HFFc6 (cell line): ENCODE measurements at places on chromosomes 1 and 21. TPM values are rescaled to one million over a fixed set of nuclear protein-coding genes. Genes with fewer than 3 reads are reported as not detected.
A peak's percentile ranks its signal among the peaks of the same experiment; 100 is the strongest.

NLRP3 gene
- 0.33 to 4.3 TPM (median 0.38 TPM) in 3 replicates for total RNA-seq

PODN gene
- total RNA-seq: 10.5 to 12.9 TPM (median 11.6 TPM) in 3 replicates

- peaks cover 56% of the 10 kb centered on the region for H3K4me1 ChIP-seq
- peak overlapping the region; percentile 99 for H3K4me3 ChIP-seq
- peak overlapping the region; percentile 92 for H3K27ac ChIP-seq
- DNase-seq: no peak
- H3K27me3 ChIP-seq: no peaks in the 10 kb centered on the region; the same call in none of the 2 replicates
These were observed 623 bp downstream of the PTPRF start for GRCh38 chr1:43531107-43531905.

DIRAS3 gene
- 1.0 to 2.3 TPM (median 1.9 TPM) in 3 replicates for total RNA-seq

DNA sequence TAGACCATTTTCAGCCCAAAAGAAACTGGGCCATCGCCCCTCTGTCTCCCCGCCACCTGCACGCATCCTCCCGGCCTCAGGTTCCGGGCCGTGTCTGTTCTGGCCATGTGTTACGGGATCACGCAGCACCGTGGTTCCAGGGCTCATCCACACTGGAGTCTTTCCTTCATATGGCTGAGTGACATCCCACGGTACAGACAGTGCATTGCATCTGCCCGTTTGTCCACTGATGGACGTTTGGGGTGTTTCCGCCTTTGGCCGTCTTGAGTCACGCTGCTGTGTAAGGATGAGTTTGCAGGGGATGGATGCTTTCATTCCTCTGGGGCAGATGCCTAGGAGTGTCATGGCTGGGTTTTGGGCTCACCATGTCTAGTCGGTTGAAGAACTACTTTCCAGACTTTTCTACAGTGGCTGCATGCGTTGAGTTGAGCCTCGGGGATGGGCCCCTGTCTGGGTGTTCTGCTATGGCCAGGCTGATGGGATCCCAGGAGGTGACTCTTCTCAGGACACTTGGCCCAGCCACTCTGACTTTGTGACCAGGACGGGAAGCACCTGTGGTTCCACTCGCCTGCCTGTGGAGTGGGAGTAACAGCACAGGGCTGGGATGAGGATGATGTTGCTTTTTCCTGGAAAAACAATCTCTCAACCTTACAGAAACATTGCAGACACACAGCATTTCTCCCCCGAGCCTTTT lies 16.8 kb downstream of the RRP1 start:
- DNase-seq: no peak
- H3K36me3 ChIP-seq: peaks cover 10% of the 10 kb centered on the region
- H3K27ac ChIP-seq: no peak overlapping the region
- H3K4me3 ChIP-seq: no peak overlapping the region
- H3K27me3 ChIP-seq: no peaks in the 10 kb centered on the region; the same call in none of the 2 replicates
- no peaks in the 10 kb centered on the region for H3K4me1 ChIP-seq

GRCh38 chr1:167551362-167551761 lies 2.2 kb downstream of the CREG1 start:
- H3K27me3 ChIP-seq: peaks cover 2% of the 10 kb centered on the region
- no peaks in the 10 kb centered on the region for H3K36me3 ChIP-seq
- peaks cover 14% of the 10 kb centered on the region for H3K4me1 ChIP-seq
- no peak for DNase-seq

TMEM79 gene
- 1.4 and 2.1 TPM in 2 replicates for total RNA-seq

DNA sequence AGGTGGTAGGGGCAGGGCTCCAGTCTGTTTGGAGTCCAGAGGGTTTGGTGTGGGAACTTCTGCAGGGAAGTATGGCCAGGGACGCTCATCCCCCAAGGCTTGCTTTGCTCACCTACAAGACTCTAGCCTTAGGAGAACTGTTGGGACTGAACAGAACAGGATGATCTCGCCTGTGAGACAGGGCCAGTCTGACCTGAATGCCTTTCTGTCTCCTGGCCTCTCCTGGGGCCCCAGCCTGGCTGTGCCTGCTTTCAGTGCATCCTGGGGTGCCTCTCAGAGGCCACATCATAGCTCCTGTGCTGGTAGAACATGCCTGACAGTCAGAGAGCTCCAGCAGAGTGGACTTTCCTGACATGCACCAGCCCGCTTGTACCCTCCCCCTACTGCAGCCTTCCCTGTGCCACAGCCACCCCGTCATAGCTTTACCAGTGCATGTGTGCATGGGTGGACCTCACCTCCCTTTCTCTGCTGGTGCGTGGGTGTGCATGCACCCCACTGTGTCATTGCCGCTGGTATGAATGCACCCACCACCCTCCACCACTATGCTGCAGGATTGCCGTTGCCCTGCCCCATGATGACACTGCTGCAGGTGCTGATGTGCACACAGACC lies 165.8 kb downstream of the GIPC2 start:
- peaks cover 8% of the 10 kb centered on the region for H3K4me1 ChIP-seq
- no peak for DNase-seq
- no peak overlapping the region for H3K4me3 ChIP-seq
- H3K36me3 ChIP-seq: peaks cover 22% of the 10 kb centered on the region
- H3K27me3 ChIP-seq: no peaks in the 10 kb centered on the region; the same call in 1 of the 2 replicates

GRCh38 chr1:151841141-151841540 lies 1.5 kb upstream of the C2CD4D start:
- H3K27me3 ChIP-seq: peaks cover 43% of the 10 kb centered on the region
- peaks cover 22% of the 10 kb centered on the region for H3K4me1 ChIP-seq
- no peak overlapping the region for H3K27ac ChIP-seq
- H3K4me3 ChIP-seq: no peak overlapping the region

- H3K36me3 ChIP-seq: peaks cover 4% of the 10 kb centered on the region; the same call in 1 of the 2 replicates
- no peak overlapping the region for H3K4me3 ChIP-seq
- no peaks in the 10 kb centered on the region for H3K27me3 ChIP-seq
- H3K4me1 ChIP-seq: peaks cover 5% of the 10 kb centered on the region
- no peak overlapping the region for H3K27ac ChIP-seq
These were observed 22.9 kb downstream of the RNU1-1 start for GRCh38 chr1:16491056-16491675.

GRCh38 chr1:156226116-156226538 lies 13.3 kb downstream of the PMF1 start:
- H3K4me1 ChIP-seq: peaks cover 22% of the 10 kb centered on the region
- H3K36me3 ChIP-seq: peaks cover 11% of the 10 kb centered on the region; the same call in 1 of the 2 replicates
- no peak overlapping the region for H3K4me3 ChIP-seq
- no peak for DNase-seq
- H3K27me3 ChIP-seq: no peaks in the 10 kb centered on the region; the same call in 1 of the 2 replicates

GRCh38 chr1:29575826-29576225 lies 339.5 kb downstream of the PTPRU start:
- H3K27me3 ChIP-seq: peaks cover 7% of the 10 kb centered on the region; the same call in 1 of the 2 replicates
- H3K4me3 ChIP-seq: no peak overlapping the region
- no peaks in the 10 kb centered on the region for H3K36me3 ChIP-seq
- H3K4me1 ChIP-seq: no peaks in the 10 kb centered on the region
- no peak for DNase-seq

GRCh38 chr1:182616130-182617013 lies 12.2 kb upstream of the RGS16 start:
- H3K27me3 ChIP-seq: peaks cover 11% of the 10 kb centered on the region
- H3K4me1 ChIP-seq: peaks cover 46% of the 10 kb centered on the region
- no peaks in the 10 kb centered on the region; the same call in 1 of the 2 replicates for H3K36me3 ChIP-seq
- peak overlapping the region; percentile 84 for H3K4me3 ChIP-seq
- peak overlapping the region; percentile 95; the same call in 1 of the 2 replicates for H3K27ac ChIP-seq

GRCh38 chr1:54488065-54488750 lies 59.8 kb upstream of the ACOT11 start:
- peak; percentile 88 for DNase-seq
- peaks cover 7% of the 10 kb centered on the region for H3K27me3 ChIP-seq
- peak overlapping the region; percentile 97 for H3K27ac ChIP-seq
- peak overlapping the region; percentile 89 for H3K4me3 ChIP-seq

DNA sequence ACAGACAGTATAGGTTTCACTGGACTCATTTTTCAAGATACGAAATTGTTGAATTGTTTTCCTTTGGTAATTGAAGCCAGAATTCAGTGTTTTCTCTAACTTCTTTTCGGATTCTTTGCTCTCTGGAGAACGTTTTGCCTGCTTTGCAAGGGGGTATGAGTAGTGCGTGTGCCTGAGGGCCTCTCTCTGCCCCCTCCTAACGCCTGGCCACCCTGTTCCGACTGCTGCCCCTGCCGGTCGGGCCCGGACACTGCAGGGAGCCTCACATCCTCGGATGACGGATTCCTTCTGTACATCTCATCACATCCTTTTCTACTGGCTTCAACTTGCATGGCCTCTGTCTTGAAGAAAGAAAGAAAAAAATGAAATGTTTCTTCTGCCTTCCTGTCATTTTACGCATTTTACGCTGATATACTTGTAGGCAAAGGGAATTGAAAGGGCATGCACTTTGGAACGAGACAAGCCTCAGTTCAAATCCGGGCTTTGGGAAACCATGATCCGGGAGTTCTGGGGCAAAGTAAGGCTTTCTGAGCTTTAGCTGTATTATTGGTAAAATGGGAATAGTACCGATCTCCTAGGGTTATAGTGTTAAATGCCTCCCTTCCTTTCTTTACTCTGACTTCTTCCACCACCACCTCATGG lies 65.1 kb downstream of the DISC1 start:
- peaks cover 40% of the 10 kb centered on the region for H3K4me1 ChIP-seq
- H3K27ac ChIP-seq: no peak overlapping the region
- peaks cover 5% of the 10 kb centered on the region for H3K36me3 ChIP-seq
- DNase-seq: peak; percentile 20
- no peaks in the 10 kb centered on the region; the same call in 1 of the 2 replicates for H3K27me3 ChIP-seq
- H3K4me3 ChIP-seq: no peak overlapping the region; the same call in 1 of the 2 replicates

GRCh38 chr1:37691497-37692077 lies 729 bp upstream of the CDCA8 start:
- peaks cover 40% of the 10 kb centered on the region for H3K4me1 ChIP-seq
- H3K27ac ChIP-seq: peak overlapping the region; percentile 93
- H3K27me3 ChIP-seq: no peaks in the 10 kb centered on the region
- peak; percentile 49 for DNase-seq

SPRR2B gene
- not detected in 3 replicates for total RNA-seq

IL12RB2 gene
- total RNA-seq: not detected in 3 replicates

GRCh38 chr1:98468111-98468717 lies 193.3 kb upstream of the SNX7 start:
- no peak overlapping the region for H3K4me3 ChIP-seq
- no peaks in the 10 kb centered on the region for H3K27me3 ChIP-seq

- H3K4me1 ChIP-seq: peaks cover 19% of the 10 kb centered on the region
- peak overlapping the region; percentile 97 for H3K4me3 ChIP-seq
- no peak for DNase-seq
- no peaks in the 10 kb centered on the region for H3K36me3 ChIP-seq
- peak overlapping the region; percentile 71 for H3K27ac ChIP-seq
- H3K27me3 ChIP-seq: peaks cover 8% of the 10 kb centered on the region
These were observed 719 bp upstream of the PARS2 start for GRCh38 chr1:54764922-54765561.

DNA sequence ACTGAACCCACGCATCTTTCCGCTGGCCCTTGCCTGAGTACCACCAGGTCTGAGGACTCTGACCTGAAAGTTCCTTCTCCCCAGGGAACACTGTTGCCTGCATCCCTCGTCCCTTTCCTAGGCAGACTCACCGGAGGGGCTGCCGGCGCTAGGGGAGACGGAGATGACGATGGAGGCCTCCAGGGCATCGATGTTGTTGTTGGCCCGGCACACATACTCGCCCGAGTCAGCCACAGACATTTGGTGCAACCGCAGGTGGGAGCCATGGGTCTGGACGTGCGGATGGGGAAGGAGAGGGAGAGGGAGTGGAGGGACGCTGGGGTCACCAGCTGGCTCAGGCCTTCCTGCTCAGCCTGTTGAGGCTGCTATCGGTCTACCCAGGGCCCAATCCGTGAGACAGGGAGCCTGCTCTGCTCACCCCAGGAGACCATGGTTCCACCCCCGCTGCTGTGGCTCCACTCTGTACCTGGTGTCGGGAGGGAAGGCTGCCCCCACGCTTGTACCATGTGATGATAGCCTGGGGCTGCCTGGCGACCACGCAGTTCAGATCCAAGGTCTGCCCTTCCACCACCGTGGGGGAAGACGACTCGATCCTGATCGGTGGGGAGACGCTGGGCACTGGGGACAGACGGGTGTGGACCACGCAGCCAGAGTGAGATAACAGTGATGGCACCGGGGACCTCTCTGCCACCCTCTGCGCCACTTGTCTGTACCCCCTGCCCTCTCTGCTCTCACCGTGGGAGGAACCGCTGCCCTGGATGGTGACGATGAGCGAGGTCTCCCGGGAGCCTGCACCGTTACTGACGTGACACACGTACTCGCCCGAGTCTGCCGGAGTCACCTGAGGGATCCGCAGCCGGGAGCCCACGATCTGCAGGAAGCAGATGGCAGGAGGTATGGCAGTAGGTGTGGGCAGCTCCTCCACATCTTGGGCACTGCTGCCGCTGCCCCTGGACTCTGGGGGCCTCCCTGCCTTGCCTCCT lies 35.4 kb downstream of the LDLRAD2 start:
- H3K27me3 ChIP-seq: peaks cover 15% of the 10 kb centered on the region
- peaks cover 21% of the 10 kb centered on the region for H3K36me3 ChIP-seq
- no peak overlapping the region; the same call in 1 of the 2 replicates for H3K27ac ChIP-seq

OR2G6 gene
- total RNA-seq: not detected in 3 replicates

- peak overlapping the region; percentile 46; the same call in 1 of the 2 replicates for H3K27ac ChIP-seq
- DNase-seq: peak; percentile 58
- H3K27me3 ChIP-seq: peaks cover 9% of the 10 kb centered on the region; the same call in 1 of the 2 replicates
- peak overlapping the region; percentile 55 for H3K4me3 ChIP-seq
These were observed 76.5 kb upstream of the BTG3 start for GRCh38 chr21:17688912-17689874.

MRAP gene
- total RNA-seq: not detected in 3 replicates

GRCh38 chr1:22133247-22133930 lies 9.5 kb downstream of the WNT4 start:
- DNase-seq: no peak
- peaks cover 7% of the 10 kb centered on the region for H3K27me3 ChIP-seq
- no peak overlapping the region for H3K4me3 ChIP-seq
- no peaks in the 10 kb centered on the region for H3K36me3 ChIP-seq
- peaks cover 12% of the 10 kb centered on the region; the same call in 1 of the 2 replicates for H3K4me1 ChIP-seq

C1QTNF12 gene
- 0.31 to 2.1 TPM (median 1.3 TPM) in 3 replicates for total RNA-seq

DNA sequence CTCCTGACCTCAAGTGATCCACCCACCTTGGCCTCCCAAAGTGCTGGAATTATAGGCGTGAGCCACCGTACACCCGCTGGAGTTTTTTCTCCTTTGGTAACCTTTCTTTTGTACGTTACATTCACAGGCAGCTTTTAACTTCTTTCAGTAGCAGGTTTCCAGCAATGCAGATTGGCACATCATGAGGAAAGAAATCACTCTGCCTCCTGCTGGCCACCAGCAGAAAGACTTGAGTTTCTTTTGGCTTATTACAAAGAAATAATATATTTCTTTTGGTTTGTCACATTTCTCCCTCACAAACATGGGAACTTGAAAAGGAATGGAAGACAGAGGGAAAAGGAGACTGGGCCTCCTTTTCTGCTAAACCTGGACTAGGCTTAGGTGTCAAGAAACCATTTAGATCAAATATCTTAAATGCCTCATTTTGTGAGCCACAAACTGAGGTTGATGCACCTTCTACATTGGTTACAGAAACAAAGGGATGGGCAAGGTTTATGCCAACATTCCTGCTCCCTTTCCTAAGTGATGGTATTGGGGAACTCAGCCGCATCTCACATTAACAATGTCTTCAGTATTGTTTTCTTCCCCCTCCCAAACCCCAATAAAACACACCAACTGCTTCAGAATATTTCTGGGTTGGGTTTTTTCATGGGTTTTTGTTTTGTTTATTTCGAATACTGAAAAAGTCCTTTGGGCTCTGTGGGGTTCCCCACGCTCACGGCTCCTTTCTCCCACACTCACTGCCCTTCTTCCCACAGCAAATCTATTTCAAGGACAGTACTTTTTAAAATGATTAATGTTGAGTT lies 7.7 kb downstream of the ENSA start:
- H3K27me3 ChIP-seq: no peaks in the 10 kb centered on the region
- peak; percentile 59 for DNase-seq
- no peak overlapping the region for H3K4me3 ChIP-seq
- peaks cover 45% of the 10 kb centered on the region for H3K4me1 ChIP-seq
